ENCODE measurements at places on chromosomes 12 and 14.

DNA sequence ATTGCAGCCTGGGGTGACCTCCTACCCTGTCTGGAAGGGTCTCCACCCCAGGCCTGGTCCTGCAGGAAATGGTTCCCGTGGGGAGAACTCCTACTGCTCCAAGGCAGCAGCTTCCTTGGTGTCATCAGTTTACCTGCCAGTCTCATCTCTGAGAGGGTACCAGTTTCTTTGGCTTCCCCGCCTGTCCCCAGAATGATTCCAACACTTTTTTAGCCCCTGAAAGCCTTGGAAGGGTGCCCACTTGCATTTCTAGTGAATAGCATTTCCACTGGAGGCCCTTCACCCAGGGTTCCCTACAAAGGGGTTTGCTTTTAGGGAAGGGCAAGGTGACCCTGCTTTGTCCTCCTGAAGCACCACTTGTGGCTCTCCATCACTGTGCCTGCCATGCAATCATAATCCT is 284.3 kb downstream of the ZFP36L1 start:
- DNase-seq = no peak

DNA sequence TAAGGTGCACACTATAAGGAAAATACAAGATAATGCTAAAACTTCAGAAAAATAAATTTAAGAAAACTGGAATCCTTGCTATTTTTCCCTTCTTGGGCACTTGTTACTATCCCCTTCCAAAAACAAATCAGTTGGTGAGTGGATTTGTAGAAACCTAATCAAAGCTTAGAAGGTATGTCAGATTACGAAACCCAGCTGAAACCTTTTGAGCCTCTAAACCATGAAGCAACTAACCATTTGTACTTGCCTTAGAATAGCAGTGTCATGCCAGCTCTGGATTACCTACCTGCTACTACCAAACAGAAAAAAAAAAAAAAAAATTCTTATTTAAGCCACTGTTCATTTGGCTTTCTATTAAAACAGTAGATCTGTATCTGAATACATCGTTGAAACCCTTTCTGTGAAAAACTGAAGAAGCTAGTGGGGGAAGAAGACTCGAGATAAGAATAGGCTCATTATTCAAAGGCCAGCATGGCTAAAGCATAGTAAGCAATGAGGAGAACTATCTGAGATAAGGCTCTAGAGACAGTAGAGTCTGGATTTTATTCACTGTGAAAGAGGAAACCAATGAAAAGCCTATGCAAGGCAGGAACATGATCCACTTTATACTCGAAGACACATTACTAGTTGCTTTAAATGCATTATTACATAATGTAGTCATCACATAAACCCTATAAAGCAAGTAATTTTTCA is 30.2 kb downstream of the OSBPL8 start:
- no peak for DNase-seq

- DNase-seq = no peak
Measured at GRCh38 chr14:22370084-22370847, 218.8 kb downstream of the DAD1 start.

GRCh38 chr12:100371146-100371545 is 14.3 kb downstream of the SLC17A8 start:
- no peak for DNase-seq

- DNase-seq = no peak
Measured at GRCh38 chr12:24455811-24456210, 493.1 kb downstream of the BCAT1 start.

GRCh38 chr12:103852498-103852997 is 11.5 kb upstream of the NT5DC3 start:
- no peak for DNase-seq

- DNase-seq = no peak
Measured at GRCh38 chr12:87112571-87113345, 856.6 kb upstream of the MGAT4C start.

DNA sequence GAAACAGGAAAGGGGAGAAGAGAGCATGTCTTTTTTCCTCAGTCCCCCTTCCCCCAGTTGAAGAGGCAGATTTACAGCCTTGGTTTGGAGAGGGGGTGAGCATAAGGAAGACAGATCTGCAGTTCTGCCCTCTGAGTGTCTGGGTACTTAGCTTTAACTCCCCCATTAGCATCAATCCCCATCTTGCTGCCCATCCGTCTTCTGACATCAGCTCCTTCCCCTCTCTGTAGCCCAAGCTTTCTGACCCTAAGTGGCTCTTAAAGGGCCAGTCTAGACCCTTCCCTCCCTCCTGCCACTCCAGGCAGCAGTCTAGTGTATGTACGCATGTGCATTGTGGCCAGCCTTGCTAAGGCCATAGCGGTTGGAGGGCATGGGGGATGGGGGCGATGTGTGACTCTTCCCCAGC is 7.3 kb downstream of the GPR84 start:
- DNase-seq = no peak

DNA sequence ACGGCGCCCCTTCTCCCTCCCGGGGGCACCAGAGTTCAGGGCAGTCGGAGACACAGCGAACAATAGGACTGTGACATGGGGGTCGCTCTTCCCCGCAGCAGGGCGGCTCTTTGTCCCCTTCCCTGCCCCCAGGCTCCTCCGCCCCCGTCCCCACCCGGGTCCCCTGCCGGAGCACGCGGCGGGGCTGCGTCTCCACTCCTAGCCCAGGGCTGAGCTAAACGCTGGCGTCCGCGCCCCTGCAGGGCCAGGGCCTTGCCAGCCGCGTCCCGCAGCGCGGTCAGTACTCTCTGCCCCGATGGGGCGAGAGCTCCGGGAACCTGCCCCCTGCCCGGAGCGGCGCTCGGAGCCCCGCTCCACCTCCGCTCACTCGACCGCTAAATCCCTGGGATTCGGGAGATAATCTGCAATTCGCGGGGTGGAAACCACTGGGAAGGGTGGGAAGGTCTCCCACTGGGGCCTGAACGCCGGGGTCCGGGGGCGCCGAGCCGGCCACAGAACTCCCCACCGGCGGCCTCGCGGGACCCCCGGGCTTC is 825 bp upstream of the CCDC85C start:
- peak; percentile 53 for DNase-seq

- no peak for DNase-seq
Measured at GRCh38 chr12:72261885-72262284, 10.3 kb upstream of the TRHDE start.

GRCh38 chr14:96683562-96684289 is 113.5 kb upstream of the VRK1 start:
- peak; percentile 0 for DNase-seq

GRCh38 chr12:10661338-10661737 is 12.5 kb downstream of the STYK1 start:
- DNase-seq = peak; percentile 61

DNA sequence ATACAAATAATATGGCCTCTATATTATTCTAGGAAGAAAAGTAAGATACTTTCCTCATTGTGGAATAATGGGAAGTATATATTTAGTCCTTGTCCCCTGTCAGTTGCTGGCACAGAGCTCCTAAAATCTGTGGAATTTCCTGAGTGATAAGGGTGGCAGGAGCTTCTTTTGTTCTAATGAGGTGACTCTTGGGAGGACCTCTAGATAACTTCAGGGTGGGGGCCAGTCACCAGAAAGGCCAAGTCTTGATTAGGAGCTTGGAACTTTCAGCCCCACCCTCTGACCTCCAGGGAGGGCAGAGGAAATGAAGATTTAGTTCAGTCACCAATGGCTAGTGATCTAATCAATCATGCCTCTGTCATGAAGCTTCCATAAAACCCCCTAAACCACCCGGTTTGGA is 179.9 kb upstream of the PRICKLE1 start:
- no peak for DNase-seq

DNA sequence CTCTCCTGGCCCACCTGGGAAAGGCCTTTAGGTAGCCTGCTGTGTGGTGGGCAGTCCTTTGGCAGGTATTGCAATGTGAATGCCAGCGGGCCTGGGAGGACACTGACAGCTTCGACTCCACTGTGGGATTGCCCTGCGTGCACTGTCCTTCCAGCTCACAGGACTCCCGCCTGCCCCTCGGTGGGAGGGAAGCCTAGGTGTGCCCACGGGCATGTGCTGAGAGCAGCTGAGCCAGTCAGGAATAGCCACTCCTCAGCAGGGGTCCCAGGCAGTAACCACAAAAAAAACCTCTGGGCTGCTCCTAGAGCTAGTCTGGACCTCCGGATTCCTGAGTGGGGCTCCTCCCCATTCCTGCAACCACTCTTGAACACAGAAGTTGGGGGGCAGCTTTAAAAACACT is 278.2 kb downstream of the FOXN3 start:
- no peak for DNase-seq

- DNase-seq = peak; percentile 81
Measured at GRCh38 chr14:88667555-88668273, 104.9 kb downstream of the ZC3H14 start.

GRCh38 chr14:74979442-74980397 is 23.0 kb upstream of the EIF2B2 start:
- DNase-seq = peak; percentile 72

All from EH (cell line).